ENCODE measurements at places on chromosomes 4 and X. TPM values are rescaled to one million over a fixed set of nuclear protein-coding genes. Genes with fewer than 3 reads are reported as not detected.
A peak's percentile ranks its signal among the peaks of the same experiment; 100 is the strongest.

DNA sequence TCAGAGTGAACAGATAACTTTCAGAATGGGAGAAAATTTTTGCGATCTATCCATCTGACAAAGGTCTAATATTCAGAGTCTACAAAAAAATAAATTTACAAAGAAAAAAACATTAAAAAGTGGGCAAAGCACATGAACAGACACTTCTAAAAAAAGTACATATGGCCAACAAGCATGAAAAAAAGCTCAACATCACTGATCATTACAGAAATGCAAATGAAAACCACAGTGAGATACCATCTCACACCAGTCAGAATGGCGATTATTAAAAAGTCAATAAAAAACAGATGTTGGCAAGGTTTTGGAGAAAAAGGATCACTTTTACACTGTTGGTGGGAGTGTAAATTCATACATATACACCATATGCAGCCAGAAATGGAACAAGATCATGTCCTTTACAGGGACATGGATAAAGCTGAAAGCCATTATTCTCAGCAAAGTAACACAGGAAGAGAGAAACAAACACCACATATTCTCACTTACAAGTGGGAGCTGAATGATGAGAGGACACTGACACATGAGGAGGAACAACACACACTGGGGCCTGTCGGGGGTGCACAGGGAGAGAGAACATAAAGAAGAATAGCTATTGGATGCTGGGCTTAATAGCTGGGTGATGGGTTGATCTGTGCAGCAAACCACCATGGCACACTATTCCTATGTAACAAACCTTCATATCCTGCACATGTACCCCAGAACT lies 41.6 kb upstream of the ITM2A start:
- DNase-seq, result no peak

P2RY8 gene
- polyA plus RNA-seq, result 0.64 TPM

NR3C2 gene
- 16.2 TPM for polyA plus RNA-seq

EOLA1 gene
- polyA plus RNA-seq, result 22.4 TPM

CPLX1 gene
- polyA plus RNA-seq, result 3.2 TPM

- peak; percentile 55 for DNase-seq
Measured at GRCh38 chr4:13705521-13706041, 78.1 kb upstream of the BOD1L1 start.

TMEM144 gene
- 5.0 TPM for polyA plus RNA-seq

BOD1L1 gene
- polyA plus RNA-seq, result 74.1 TPM

GRCh38 chr4:129328162-129328561 lies 232.2 kb downstream of the C4orf33 start:
- no peak for DNase-seq

FAM9B gene
- 0.11 TPM for polyA plus RNA-seq

- no peak for DNase-seq
Measured at GRCh38 chr4:34181891-34182290, 2062.4 kb downstream of the ARAP2 start.

MSANTD1 gene
- polyA plus RNA-seq, result 1.1 TPM

DNA sequence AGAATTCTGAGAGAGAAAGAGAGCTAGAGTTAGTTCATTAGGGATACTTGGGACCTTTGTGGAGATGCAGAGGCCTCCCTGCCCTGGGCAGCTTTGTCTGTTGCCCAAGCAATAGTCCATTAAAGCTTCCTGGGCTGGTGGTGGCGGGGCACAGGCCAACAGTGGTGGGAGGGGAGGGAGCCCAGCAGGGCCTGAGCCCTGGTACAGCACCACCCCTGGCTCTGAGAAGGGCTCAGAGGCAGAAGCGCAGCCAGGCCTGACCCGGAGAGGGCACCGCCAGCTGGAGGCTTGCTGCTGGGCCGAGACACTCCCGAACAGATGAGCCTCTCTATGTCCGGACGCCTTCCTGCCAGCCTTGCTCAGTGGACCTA lies 65.3 kb downstream of the EFNB1 start:
- DNase-seq, result no peak

GRCh38 chr4:37780444-37781130 lies 45.9 kb upstream of the PGM2 start:
- DNase-seq, result no peak

NPY5R gene
- polyA plus RNA-seq, result 5.0 TPM

GRCh38 chrX:113522814-113523213 lies 682.2 kb upstream of the AMOT start:
- DNase-seq, result no peak

DCHS2 gene
- 8.3 TPM for polyA plus RNA-seq

TIMM17B gene
- polyA plus RNA-seq, result 44.3 TPM

DNA sequence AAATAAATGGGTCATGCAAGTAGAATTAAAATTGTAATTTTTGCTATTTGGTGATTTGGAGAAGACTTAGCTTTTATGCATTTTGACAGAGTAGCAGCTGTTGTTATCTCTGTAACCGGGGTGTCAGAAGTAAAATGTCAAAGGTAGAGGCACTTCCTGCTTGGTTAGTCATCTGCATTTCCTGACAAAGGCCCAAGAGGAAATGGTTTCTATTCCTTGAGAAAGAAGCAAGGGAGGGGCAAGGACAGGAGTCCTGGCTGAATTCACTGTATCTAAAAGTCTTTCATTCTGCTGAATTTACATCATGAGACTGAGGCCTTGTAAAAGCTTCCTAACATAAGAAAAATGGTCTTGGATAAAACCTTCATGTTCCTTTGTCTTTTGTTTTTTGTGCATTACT lies 550.9 kb upstream of the BOD1L1 start:
- DNase-seq, result no peak

DNA sequence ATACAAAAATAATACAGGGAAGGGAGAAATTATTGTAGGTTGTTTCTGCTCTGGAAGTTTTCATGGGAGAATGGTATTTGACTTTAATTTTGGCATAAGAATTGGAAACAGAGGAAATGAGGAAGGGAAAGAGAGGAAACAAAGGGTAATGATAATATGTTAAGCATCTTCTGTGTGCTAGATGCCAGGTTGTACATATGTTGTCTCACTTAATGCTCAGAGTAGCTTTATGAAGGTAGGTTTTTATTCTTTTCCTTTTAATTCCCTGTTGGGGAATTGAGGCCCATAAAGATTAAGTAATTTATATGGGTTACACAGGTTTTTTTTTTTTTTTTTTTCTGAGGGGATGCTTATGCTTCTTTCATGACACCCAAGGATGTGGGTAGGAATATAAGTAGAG lies 19.2 kb downstream of the BLTP1 start:
- DNase-seq, result no peak

DNA sequence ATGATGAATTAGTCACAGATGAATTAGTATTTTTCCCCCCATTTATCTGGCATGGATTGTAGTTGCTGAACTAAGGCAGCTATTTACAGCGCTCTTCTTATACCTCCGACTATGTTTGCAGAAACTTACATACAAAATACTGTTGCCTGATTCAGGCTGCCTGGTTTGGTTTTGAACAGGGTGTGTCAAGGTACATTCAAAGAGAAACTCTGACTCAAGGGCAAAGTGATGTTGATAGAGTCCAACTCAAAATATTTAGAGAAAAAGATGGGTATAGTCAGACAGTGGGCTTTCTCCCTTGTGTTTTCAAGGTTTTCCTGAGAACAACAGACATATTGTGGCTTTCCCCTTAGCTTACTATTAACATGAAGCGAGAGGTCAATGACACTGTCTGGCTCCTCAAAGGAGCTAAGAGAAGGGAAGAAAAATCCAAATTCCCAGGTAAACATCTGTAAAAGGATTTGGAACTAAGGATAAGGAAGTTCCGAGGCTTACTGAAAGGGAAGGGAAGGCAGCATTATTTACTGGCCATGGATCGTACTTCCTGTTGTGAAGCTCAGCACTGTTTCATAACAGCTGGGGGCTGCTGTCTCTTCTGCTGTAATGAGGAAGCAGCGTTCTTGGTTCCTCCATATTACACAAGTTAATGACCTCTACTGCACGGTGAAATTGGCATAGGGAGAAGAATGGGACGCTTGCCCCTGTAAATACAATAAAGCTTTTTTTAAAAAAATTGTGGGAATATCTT lies 30.9 kb downstream of the FAM9C start:
- peak; percentile 47 for DNase-seq

DNA sequence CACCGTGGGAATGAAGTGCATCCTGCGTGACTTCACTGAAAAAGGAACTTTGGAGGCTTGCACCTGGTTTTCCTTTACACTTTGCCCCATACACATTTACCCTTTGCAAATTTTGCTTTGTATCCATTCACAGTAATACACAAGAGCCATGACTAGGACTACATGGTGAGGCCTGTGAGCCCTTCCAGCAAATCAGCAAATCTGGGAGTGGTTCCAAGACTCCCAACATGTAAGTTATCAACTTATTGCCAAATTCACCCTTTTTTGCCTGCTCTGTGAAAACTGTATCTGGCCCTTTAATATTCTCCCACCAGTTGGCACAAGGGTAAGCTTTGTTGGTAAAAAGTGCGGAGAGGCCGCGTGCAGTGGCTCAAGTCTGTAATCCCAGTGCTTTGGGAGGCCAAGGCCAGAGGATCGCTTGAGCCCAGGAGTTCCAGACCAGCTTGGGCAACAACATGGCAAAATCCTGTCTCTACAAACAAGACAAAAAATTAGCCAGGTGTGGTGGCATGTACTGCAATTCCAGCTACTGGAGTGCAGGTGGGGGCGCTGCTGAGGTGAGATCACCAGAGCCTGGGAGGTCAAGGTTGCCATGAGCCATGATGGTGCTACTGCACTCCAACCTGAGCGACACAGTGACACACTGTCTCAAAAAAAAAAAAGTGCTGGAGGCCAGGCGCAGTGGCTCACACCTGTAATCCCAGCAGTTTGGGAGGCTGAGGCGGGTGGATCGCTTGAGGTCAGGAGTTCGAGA lies 5.0 kb downstream of the PRMT9 start:
- DNase-seq, result no peak

PRAF2 gene
- polyA plus RNA-seq, result 41.5 TPM

GRCh38 chr4:80017125-80017854 lies 55.7 kb downstream of the ANTXR2 start:
- DNase-seq, result no peak

DNA sequence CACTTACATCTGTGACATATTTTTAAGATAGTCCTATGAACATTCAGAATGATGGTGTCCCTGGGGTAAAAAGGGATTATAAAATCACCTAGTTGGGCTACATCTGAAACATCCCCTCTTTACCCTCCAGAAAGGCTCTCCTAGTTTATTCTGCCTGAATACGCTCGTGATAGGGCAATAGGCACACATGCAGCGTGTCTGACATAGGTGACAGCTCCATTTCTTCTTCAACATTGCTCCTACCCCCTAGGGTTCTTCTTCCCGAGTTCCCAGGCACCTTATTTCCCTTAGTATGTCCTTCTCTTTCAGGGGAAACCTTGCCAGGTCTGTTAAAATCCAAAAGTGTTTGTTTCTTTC lies 27.1 kb upstream of the CFAP299 start:
- no peak for DNase-seq
